ENCODE measurements at places on chromosomes 3 and 15. TPM values are rescaled to one million over a fixed set of nuclear protein-coding genes. Genes with fewer than 3 reads are reported as not detected.

GRCh38 chr3:123854905-123855304 is 29.2 kb downstream of the MYLK start:
- H3K36me3 ChIP-seq, result no peaks in the 10 kb centered on the region
- no peaks in the 10 kb centered on the region for H3K4me1 ChIP-seq
- H3K4me3 ChIP-seq, result no peak overlapping the region
- H3K27me3 ChIP-seq, result no peaks in the 10 kb centered on the region

XCR1 gene
- total RNA-seq, result not detected

- no peak overlapping the region for H3K27ac ChIP-seq
- H3K36me3 ChIP-seq, result peaks cover 33% of the 10 kb centered on the region
- DNase-seq, result peak; percentile 44
Observed at GRCh38 chr3:45595364-45596195, 1.0 kb downstream of the LIMD1 start.

SERPINI2 gene
- not detected for total RNA-seq

SLC9C1 gene
- total RNA-seq, result not detected

GRCh38 chr3:178628037-178628436 is 91.8 kb downstream of the KCNMB2 start:
- H3K27me3 ChIP-seq, result no peaks in the 10 kb centered on the region
- no peak overlapping the region for H3K4me3 ChIP-seq
- no peak for DNase-seq
- no peak overlapping the region for H3K27ac ChIP-seq

GRCh38 chr3:51397392-51397791 is 6.3 kb downstream of the RBM15B start:
- peaks cover 7% of the 10 kb centered on the region for H3K4me1 ChIP-seq
- peak overlapping the region; percentile 30 for H3K27ac ChIP-seq
- H3K4me3 ChIP-seq, result no peak overlapping the region
- no peaks in the 10 kb centered on the region for H3K27me3 ChIP-seq
- H3K36me3 ChIP-seq, result peaks cover 51% of the 10 kb centered on the region

CFAP161 gene
- not detected for total RNA-seq

RPL22L1 gene
- 103 TPM for total RNA-seq

DNA sequence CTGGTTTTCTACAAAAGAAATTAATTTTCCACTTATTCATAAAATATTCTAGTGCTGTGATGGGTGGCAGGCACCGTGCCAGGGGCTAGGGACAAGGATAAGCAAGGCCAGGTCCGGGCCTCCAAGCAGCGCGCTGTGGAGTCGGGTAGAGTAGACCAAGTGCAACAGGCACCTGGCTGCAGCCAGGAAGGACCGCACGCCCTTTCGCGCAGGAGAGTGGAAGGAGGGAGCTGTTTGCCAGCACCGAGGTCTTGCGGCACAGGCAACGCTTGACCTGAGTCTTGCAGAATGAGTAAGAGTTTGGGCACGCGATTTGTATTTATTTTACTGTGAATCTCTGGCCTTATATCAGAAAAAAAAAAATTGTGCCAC is at the start of gene CASR:
TSS of gene CASR (plus strand) at position 148 of the 372 bp plus-strand sequence. CDS start 70,522 bp downstream, outside the sequence.
- DNase-seq, result peak; percentile 52
- H3K4me1 ChIP-seq, result peaks cover 49% of the 10 kb centered on the region
- peaks cover 10% of the 10 kb centered on the region for H3K36me3 ChIP-seq
- H3K27me3 ChIP-seq, result peaks cover 37% of the 10 kb centered on the region

GRCh38 chr3:33980252-33980651 is 181.8 kb downstream of the PDCD6IP start:
- H3K36me3 ChIP-seq, result no peaks in the 10 kb centered on the region
- no peak overlapping the region for H3K27ac ChIP-seq
- peaks cover 6% of the 10 kb centered on the region for H3K27me3 ChIP-seq
- no peaks in the 10 kb centered on the region for H3K4me1 ChIP-seq

DNA sequence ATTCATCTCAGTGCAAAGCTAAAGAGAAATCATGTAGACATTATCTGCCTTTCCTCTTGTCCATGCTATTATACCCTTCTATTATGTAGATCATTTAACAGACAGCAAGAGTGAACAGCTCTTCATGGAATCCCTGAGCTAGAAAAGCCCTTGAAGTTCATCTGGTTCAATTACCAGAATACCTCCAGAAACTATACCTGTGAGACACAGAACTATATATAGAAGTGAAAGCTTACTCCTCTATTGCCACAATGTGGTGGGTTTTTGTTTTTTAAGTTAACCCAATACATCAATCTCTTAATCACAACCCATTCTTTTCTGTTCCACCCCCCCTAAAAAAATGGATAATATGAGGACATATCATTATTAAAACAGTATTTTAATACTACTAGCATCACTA is 347.7 kb downstream of the PLCL2 start:
- H3K27ac ChIP-seq, result no peak overlapping the region
- H3K4me3 ChIP-seq, result no peak overlapping the region
- H3K4me1 ChIP-seq, result no peaks in the 10 kb centered on the region
- H3K36me3 ChIP-seq, result no peaks in the 10 kb centered on the region

DNA sequence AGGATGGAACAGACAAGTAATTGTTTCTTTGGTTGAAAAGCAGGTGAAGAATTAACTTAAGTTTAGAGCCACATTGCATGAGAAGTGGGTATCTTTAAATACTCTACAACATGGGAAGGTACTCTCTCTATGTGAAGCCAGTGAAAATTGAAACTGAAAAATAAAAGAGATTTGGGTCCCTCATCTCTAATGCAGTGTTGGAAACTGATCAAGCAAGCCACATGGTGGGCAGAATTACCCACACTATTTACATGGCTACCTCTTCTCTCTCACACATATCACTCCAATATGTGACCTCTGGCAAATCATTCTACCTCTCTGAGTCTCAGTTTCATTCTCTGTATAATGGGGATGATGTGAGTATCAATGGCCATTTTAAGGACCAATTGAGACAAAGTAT is 339.0 kb downstream of the IL5RA start:
- H3K27ac ChIP-seq, result no peak overlapping the region
- no peaks in the 10 kb centered on the region for H3K36me3 ChIP-seq
- no peaks in the 10 kb centered on the region for H3K27me3 ChIP-seq
- no peak overlapping the region for H3K4me3 ChIP-seq
- H3K4me1 ChIP-seq, result no peaks in the 10 kb centered on the region

- DNase-seq, result no peak
- peaks cover 27% of the 10 kb centered on the region for H3K4me1 ChIP-seq
- no peak overlapping the region for H3K4me3 ChIP-seq
Observed at GRCh38 chr3:160376681-160377080, 22.3 kb downstream of the IFT80 start.

- DNase-seq, result no peak
- H3K4me3 ChIP-seq, result no peak overlapping the region
- H3K27ac ChIP-seq, result no peak overlapping the region
- H3K27me3 ChIP-seq, result no peaks in the 10 kb centered on the region
- no peaks in the 10 kb centered on the region for H3K4me1 ChIP-seq
Observed at GRCh38 chr3:101170062-101170771, 150.2 kb downstream of the IMPG2 start.

GRCh38 chr3:66490214-66490613 is 10.6 kb downstream of the LRIG1 start:
- no peak overlapping the region for H3K4me3 ChIP-seq
- DNase-seq, result no peak
- H3K4me1 ChIP-seq, result peaks cover 35% of the 10 kb centered on the region
- H3K27ac ChIP-seq, result no peak overlapping the region
- no peaks in the 10 kb centered on the region for H3K27me3 ChIP-seq
- H3K36me3 ChIP-seq, result no peaks in the 10 kb centered on the region

GRCh38 chr3:49644684-49645083 is 29.5 kb upstream of the APEH start:
- H3K4me3 ChIP-seq, result no peak overlapping the region
- no peak for DNase-seq
- H3K27ac ChIP-seq, result no peak overlapping the region
- H3K36me3 ChIP-seq, result no peaks in the 10 kb centered on the region
- peaks cover 25% of the 10 kb centered on the region for H3K27me3 ChIP-seq

DNA sequence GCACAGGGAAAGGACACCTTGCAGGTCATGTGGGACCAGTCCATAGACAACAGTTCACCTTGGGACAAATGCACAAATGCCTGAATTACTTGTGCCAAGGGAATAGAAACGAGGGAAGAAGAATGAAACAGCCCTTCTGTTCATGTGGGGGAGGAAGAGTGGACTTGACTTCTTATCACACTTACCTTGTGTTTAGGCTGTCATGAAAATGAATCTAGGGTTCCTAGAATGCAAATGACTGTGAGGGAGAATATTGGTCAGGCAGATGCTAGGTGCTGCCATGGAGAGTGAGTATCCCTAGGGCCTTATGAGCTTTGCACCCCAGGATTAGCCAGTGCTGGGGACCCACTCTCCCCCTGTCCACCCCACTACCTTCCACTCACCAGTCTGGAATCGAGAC is 11.0 kb upstream of the PRKAR2A start:
- no peak overlapping the region for H3K4me3 ChIP-seq
- DNase-seq, result no peak
- no peaks in the 10 kb centered on the region for H3K27me3 ChIP-seq
- H3K4me1 ChIP-seq, result no peaks in the 10 kb centered on the region
- H3K36me3 ChIP-seq, result no peaks in the 10 kb centered on the region
- H3K27ac ChIP-seq, result no peak overlapping the region

GRCh38 chr3:153247331-153248330 is 85.6 kb downstream of the RAP2B start:
- DNase-seq, result no peak
- H3K27me3 ChIP-seq, result no peaks in the 10 kb centered on the region
- H3K36me3 ChIP-seq, result no peaks in the 10 kb centered on the region
- H3K4me3 ChIP-seq, result no peak overlapping the region
- H3K27ac ChIP-seq, result no peak overlapping the region

GRCh38 chr15:67101911-67102598 is 36.7 kb downstream of the SMAD3 start:
- H3K27ac ChIP-seq, result no peak overlapping the region
- H3K36me3 ChIP-seq, result peaks cover 53% of the 10 kb centered on the region
- H3K27me3 ChIP-seq, result no peaks in the 10 kb centered on the region
- H3K4me1 ChIP-seq, result no peaks in the 10 kb centered on the region

CTNNB1 gene
- total RNA-seq, result 258 TPM

DNA sequence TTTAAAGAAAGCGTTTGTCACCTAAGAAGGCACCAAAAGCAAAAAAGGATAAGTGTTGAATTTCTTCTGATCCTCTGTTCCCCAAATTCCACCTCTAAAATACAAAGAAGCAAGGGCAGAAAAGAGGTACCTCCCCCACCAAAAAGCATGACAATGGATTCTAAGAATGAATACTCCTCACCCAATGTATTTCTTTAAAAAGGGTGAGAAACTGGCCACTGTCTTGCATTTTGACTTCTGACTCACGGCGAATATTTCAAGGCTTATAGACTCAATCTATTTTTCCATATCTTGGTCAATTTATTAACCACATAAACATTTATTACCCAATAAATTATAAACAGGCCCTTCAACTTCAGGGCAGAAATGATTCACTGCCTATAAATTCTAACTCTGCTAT is 131.1 kb downstream of the NR1I2 start:
- no peaks in the 10 kb centered on the region for H3K4me1 ChIP-seq
- no peaks in the 10 kb centered on the region for H3K27me3 ChIP-seq
- peaks cover 15% of the 10 kb centered on the region for H3K36me3 ChIP-seq
- DNase-seq, result no peak
- H3K27ac ChIP-seq, result no peak overlapping the region

- no peaks in the 10 kb centered on the region for H3K27me3 ChIP-seq
- DNase-seq, result no peak
- peaks cover 7% of the 10 kb centered on the region for H3K36me3 ChIP-seq
- peaks cover 30% of the 10 kb centered on the region for H3K4me1 ChIP-seq
- peak overlapping the region; percentile 80 for H3K27ac ChIP-seq
Observed at GRCh38 chr3:5145120-5145519, 23.0 kb downstream of the ARL8B start.

DNA sequence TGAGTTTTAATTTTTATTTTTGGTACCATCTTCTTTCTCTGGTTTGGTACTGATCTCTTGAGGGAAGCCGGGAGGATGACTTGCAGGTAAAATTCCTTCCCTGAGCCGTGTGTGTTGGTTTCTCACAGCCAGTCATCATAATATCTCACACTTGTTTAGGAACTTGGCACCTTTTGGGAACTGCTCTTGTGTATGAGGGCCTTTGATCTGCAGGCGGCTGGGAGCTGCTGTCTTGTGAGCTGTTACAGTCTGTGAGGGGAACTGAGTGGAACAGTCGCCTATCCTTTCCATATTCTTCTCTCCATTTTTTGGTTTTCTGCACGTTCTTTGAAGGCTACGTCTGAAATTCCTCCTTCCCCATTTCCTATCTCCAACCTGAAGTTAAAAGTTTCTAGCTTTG is 75.2 kb downstream of the CACNA2D3 start:
- no peak overlapping the region for H3K27ac ChIP-seq
- H3K36me3 ChIP-seq, result no peaks in the 10 kb centered on the region
- no peaks in the 10 kb centered on the region for H3K4me1 ChIP-seq
- H3K4me3 ChIP-seq, result no peak overlapping the region
- H3K27me3 ChIP-seq, result peaks cover 76% of the 10 kb centered on the region

GRCh38 chr15:78685925-78686324 is 44.9 kb upstream of the CHRNB4 start:
- no peak for DNase-seq
- H3K4me1 ChIP-seq, result no peaks in the 10 kb centered on the region
- no peak overlapping the region for H3K4me3 ChIP-seq

- no peak overlapping the region for H3K4me3 ChIP-seq
- DNase-seq, result no peak
- H3K4me1 ChIP-seq, result no peaks in the 10 kb centered on the region
- no peaks in the 10 kb centered on the region for H3K36me3 ChIP-seq
- no peak overlapping the region for H3K27ac ChIP-seq
- H3K27me3 ChIP-seq, result no peaks in the 10 kb centered on the region
Observed at GRCh38 chr15:53625962-53626845, 133.3 kb downstream of the WDR72 start.

- H3K4me1 ChIP-seq, result no peaks in the 10 kb centered on the region
- H3K4me3 ChIP-seq, result no peak overlapping the region
- H3K27ac ChIP-seq, result no peak overlapping the region
Observed at GRCh38 chr3:138066383-138066782, 49.0 kb downstream of the DZIP1L start.

GRCh38 chr3:104526901-104527401 is 839.8 kb upstream of the ALCAM start:
- no peaks in the 10 kb centered on the region for H3K4me1 ChIP-seq
- no peaks in the 10 kb centered on the region for H3K27me3 ChIP-seq
- no peak overlapping the region for H3K4me3 ChIP-seq
- DNase-seq, result no peak
- H3K27ac ChIP-seq, result no peak overlapping the region

AP3B2 gene
- 24.7 TPM for total RNA-seq
